ENCODE measurements at places on chromosomes 5 and 9.

DNA sequence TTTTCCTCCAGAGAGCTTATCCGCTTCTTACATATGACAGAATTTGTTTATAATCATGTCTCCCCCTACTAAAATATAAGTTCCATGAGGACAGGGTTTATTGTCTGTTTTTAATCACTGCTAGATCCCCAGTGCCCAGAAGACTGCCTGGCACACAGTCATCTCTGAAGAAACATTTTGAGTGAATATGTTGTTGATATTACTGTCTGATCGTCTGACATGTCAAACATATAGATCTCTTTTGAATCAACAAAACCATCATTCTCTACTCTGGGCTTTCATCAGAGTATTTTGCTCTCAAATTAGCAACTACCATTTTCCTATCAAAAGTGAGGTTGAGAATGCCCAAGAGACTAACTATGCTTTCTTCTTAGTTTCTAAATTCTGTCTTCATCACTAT is 67.3 kb upstream of the SHISAL2B start:
- DNase-seq: no peak

GRCh38 chr5:116681334-116682013 is 106.9 kb upstream of the SEMA6A start:
- DNase-seq: no peak

DNA sequence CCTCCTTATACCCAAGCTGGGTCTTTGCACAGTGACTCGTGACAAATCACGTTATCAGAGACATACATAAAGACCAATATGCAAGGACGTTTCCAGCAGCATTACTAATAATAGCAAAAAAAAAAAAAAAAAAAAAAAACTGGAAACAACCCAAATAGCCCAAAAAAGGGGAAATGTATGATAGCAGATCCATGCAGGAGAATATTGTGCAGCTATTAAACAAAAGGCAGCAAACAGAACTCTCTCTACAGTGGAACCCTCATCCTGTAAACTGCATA is 37.7 kb downstream of the C5orf15 start:
- no peak for DNase-seq

DNA sequence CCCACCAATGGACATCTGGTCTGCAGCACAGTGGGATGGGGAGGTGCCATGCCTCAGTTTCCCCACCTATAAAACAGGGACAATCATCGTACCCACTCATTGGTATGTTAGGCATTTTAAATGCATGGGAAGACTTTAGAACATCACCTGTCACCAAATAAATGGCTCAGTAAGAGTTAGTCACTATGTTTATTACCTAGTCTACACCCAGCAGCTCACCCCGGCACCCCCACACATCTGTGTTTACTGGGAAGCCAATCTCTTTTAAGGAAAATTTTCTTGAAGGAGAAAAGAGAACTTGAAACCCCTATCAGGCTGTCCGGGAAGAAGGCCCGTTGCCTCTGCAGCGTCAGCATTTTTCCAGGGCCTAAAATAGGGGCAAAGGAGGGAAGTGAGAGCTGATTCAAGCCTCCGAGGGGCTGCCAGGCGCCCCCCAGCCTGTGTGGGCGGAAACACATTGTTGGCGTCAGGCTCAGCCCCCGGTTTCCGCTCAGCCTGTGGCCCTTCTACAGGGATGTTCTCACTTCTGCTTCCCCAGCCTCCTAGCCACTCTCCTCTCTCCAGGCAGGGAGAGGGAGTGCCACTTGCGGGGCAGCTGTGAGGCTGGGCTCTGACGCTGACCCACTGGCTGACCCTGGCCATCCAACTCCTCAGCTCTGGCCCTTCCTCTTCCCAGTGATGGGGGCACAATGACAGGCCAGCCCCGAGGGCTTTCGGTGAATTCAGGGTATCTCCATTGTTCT is 4.6 kb downstream of the CSF1R start:
- DNase-seq: no peak

DNA sequence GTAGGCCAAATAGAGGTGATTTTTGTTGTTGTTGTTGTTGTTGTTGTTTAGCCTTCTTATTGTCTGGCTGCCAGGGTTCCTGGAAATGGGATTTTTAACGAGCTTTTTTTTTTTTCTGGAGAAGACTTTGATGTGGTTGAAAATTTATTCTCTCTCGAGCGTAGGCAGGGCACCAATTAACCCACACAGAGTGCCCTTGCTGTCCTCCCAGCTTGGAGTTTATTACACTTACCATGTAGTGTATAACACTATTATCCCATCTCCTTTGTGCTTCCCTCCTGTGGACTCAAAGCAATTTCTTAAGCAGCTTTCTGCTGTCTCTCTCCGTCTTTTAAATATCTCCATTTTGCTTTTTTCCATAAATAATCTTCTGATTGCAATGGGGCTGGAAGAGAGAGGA is 57.4 kb downstream of the OR2K2 start:
- DNase-seq: no peak

GRCh38 chr9:32590476-32590875 is 17.5 kb upstream of the NDUFB6 start:
- no peak for DNase-seq

GRCh38 chr5:14240359-14240758 is 97.2 kb downstream of the TRIO start:
- DNase-seq: no peak

DNA sequence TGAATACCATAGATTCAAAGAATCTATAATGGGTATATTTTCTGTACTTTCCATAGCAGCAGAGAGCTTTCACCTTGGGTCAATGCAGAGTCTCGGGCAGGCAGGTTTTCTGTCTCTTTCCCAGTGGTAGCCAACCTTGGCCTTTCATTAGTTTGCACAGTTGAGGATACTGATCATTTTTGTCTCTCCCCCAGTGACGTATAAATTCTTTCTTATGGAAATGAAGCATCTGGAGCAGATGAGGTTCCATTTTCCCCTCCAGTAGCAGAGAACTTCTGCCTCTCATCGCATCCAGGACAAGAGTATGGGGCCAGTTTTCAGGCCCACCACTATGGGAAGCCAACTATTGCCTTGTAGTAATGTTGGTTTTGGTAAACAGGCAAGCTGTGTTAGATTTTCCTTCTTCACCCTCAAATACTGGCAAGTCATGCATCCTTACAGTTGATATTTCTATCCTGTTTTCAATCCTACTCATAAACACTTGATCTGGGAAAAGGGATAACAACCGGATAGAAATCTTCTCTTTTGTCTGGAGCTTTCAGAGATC is 845.2 kb upstream of the CDH18 start:
- no peak for DNase-seq

GRCh38 chr9:89613912-89614892 is 9.4 kb downstream of the GADD45G start:
- no peak for DNase-seq

DNA sequence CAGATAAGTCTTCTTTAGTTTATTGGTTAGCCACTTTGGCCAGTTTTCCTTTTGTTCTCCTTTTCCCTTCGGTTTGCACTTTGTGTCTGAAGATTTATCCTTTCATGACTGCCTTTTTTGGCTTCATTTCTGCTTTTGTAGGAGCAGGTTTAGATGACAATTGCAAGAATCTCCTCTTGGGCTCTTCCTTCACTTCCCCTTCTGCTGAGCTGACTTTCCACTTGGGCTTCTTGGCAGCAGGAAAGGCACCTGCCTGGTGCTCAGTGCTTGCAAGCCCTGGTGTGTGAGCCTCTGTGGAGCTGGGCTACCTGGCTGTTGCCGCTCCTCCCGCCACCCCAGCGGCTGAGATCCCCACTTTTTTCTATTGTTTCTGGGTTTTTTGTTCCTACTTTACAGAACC is 7.3 kb downstream of the CCDC112 start:
- no peak for DNase-seq

DNA sequence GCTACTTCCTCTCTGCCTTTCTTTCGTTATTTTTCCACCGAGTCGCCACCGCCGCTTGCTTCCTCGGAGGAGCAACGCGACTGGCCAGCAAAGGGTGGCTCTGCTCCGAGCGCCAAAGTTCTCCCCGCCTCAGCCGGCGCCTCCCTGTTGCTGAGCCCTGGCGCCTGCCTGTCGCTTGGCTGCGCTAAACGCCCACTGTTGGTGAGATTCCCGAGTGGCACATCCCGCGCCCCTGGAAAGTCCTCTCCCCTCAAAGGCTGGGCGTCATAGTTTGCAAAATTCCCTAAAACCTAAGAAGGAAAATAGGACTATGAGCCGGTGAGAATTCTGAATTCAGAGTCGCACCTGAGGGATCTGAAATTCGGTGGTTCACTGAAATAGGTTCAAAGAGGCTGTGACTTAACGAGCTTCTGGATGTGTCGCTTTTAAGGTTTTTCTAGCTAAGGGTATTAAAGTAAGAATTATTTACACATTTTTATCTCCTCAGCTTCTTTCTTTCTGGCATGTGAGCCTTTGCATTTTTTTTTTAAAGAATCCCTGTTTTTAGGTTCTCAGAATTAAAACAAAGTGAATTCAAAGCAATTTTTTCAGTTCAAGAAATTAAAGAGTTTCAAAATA is at the start of gene GRIN3A:
Gene GRIN3A (minus strand): TSS at position 82 of the 618 bp plus-strand sequence. CDS start 668 bp downstream, outside the sequence.
- DNase-seq: peak; percentile 1

DNA sequence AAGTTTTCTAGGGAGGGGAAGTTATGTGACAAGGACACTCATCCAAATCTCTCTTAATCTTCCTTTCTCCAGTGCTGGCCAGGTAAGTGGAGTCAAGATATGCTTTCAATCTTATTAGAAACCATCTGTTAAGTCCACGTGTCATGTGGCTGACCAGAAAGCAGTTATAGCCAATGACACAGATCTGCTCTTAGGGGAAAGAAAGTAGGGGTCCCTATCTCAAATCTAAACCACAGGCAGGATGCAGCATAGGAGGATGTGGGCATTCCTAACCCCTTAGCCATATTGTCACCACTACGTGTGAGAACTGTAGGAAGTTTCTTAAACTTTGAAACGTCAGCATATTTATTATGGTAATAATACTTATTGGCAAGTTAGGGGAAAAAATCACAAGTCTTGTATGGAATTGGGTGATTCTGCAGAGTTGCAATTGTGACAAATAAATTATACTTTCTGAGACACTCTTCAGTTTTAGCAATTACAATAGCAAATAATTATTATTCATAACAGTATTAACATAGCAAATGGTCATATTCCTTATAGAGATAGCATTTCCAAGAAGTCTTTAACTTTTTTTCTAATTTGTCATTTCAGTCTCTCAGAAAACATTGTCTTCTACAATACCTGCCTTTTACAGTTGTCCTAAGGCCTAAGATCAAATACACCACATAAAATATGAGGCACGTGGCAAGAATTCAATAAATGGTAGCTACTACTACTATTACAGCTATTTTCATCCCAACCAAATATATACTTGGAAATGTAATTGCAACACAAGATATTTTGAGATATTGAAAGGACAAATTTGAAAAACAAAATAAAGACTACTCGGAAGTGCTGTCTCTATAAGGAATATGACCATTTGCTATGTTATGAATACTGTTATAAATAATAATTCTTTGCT is 236.9 kb downstream of the PDE4D start:
- DNase-seq: no peak

- peak; percentile 59 for DNase-seq
Measured at GRCh38 chr5:181223729-181224389, 778 bp downstream of the TRIM41 start.

DNA sequence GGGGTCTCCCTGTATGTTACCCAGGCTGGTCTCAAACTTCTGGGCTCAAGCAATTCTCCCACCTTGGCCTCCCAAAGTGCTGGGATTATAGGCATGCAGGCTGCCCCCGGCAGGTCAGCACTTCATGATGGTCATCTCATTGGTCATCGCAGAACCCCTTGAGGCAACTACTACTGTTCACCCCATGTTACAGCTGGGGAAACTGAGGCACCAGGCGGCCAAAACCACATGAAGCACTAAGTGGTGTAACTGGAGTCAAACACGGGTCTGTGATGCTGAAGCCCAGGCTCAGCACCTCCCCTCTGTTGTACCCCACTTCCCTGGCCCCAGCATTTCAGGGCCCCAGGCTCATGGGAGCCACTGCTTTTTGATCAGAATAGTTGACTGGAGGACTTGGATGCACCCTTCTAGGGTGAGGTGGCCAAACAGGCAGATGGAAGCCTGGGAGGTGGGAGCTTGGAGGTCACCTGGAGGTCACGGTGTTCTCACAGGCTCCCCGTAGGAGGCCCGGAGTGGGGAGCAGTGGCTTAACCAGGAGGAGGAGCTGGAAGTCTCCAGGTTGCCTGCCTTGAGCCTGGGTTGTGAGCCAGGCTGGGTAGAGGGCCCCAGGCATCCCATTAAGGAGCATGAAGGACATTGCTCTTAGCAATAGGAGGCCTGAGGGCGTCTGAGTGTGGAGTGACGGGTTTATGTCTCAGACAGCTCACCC is 57.3 kb upstream of the RPL26L1 start:
- DNase-seq: no peak

DNA sequence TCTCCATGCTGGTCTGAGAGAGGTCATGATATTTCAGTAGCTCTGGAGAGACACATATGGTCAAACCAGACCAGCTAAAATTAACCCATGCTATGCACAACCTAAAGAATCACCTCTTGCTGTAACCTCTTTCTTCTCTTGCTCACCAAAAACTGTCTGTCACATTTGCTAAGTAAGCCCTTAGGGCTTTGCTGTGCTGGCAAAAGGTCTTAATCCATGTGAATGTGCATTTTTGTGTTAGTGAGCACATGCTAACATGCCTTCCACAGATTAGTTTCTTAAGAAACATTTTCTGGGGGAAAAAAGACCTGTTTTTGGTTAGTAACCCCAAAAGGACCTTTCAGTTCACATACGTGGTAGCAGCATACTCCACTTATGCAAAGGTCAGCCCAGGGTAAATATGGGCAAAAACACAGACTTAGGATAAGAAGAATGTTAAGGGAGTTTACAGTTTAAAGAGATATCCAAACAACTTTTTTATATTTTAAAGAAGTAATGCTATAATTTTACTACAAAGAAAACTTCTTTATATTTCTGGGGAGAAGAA is 124.2 kb upstream of the CCDC152 start:
- DNase-seq: no peak

DNA sequence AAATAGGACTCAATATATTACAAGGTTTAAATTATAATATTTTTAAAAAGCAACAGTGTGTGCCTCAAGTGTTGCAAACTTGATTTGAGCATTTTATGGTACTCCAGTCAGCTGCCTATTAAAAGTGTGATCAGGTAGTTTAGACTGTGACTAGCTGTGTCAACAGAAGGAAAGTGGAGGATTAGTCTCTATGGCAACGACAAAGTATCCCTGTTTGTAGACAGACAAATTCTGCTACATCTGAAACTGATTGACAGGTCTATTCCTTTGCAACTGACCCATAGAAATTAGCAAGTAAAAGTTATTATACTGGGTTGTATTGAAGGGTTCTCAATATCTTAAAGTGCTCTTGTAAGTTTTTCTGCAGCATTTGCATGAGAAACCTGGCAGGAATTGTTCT is 249.8 kb upstream of the ARRDC3 start:
- no peak for DNase-seq

- no peak for DNase-seq
Measured at GRCh38 chr5:179298181-179298993, 46.9 kb downstream of the ADAMTS2 start.

DNA sequence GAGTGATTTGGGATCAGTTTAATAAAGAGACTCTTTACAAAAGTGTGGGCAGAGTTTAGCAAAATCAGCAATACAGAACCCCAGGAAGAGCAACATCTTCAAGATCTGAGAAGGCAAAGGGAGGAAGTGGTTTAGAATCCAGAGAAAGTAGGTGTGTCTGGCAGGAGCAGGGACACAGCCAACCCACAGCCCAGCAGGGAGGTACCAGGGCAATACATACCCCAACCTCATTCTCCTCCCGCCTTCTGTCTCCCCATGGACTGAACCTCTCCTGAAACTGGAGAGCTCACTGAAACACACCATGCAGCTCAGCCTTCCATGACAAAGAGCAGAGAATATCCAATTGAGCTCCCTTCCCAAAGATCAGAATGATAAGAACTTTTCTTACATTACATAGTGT is 283.4 kb downstream of the PRELID2 start:
- DNase-seq: no peak
